ENCODE measurements at places on chromosomes 16 and 17.

DNA sequence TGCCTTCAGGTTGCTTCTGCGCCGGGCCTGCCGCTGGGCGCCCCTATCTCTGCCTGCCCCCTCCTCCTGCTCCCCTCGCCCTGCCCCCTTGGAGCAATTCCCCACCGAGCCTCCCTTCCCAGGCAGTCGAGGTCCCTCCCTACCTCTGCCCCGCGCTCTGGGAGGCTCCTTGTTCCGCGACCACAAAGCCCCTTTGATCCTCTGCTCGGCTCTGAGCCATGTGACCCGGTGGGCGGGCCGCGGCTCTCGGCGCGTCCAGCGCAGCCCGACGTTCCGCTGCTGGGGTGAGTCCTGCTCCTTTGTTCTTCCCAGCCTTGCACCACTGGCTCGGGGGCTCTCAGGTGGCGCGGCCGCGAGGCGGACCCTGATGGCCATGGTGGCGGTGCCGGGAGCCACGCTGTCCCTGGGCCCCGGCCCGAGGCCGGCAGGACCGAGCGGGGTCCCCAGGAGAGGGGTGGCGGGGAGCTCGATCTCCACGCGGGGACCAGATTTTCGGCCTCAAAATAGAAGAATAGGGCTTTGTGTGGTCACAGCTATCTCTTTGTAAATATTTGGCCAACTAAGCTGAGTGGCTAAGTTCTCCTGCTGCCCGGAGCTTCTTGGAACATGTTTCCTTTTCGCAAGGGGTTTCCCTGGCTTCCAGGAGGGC lies 310.6 kb downstream of the SEC14L1 start:
- DNase-seq = peak; percentile 84

GRCh38 chr17:2647957-2648356 lies 54.5 kb downstream of the PAFAH1B1 start:
- DNase-seq = no peak

- DNase-seq = peak; percentile 42
Measured at GRCh38 chr17:489758-490329, 137.2 kb upstream of the RPH3AL start.

DNA sequence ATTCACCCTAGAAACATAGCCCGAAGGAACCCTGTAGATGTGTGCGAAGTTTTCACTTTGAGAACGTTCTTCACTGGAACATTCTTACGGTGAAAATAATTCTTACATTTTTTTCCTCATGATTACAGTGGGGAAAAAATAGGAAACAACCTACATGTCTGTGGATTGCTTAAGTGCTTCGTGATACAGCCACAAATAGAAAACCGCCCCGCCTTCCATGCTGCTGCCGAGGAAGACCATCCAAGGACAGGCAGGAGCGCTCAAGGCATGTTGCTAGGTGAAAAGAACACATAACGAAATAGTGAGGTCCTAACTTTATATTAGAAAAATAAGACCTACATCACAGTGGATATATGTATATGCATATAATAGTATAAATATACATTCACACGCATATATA lies 78.8 kb downstream of the BMERB1 start:
- no peak for DNase-seq

GRCh38 chr17:61321344-61321743 lies 78.3 kb upstream of the TBX2 start:
- DNase-seq = no peak

DNA sequence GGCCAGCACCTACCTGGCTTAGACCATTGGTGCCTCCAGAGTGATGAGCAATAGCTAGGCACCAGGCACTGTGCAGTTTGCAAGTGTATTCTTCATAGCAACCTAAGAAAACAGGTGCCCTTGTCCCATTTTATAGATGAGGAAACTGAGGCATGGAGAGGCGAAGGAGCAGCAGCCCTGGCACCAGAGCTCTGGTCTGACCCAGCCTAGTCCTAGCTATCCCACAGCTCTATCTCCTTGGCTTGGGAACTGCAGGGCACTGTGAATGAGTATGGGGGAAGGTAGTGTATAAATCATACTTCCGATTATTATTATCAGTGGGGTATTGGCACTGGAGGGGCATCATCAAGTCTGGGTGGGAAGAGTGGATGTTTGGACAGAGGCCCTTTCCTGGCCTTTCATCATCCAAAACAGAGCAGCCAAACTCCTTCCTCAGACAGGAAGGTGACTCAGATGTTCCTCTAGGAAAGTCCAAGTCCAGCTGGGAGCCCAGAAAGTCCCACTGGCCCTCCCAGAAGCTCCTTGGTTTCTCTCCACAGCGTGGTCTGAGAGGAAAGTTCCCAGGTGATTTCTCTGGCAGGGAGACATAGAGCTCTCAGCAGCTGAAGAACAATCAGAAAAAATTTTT lies 32.0 kb upstream of the PLLP start:
- DNase-seq = no peak

DNA sequence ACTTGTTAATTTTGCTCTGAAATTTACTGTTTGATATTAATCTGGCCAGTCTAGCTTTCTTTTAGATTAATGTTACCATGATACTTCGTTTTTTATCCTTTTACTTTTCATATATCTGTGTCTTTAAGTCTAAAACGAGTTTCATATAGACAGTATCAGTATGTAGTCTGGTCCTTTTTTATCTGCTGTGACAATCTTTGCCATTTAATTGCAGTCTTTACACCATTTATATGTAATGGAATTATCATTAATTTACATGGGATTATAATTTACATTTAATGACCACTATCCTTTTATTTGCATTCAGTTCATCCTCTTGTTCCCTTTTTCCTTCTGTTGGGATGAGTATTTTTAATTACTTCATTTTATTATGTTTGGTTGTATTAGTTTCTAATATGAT lies 243.5 kb downstream of the PRKCA start:
- no peak for DNase-seq
